ENCODE measurements at places on chromosomes 13 and 19. TPM values are rescaled to one million over a fixed set of nuclear protein-coding genes. Genes with fewer than 3 reads are reported as not detected.

- no peaks in the 10 kb centered on the region for H3K4me1 ChIP-seq
- no peaks in the 10 kb centered on the region for H3K27me3 ChIP-seq
- H3K27ac ChIP-seq = no peak overlapping the region
- H3K36me3 ChIP-seq = peaks cover 12% of the 10 kb centered on the region
- DNase-seq = no peak
Measured at GRCh38 chr19:10553087-10553667, 9.5 kb downstream of the ATG4D start.

DNA sequence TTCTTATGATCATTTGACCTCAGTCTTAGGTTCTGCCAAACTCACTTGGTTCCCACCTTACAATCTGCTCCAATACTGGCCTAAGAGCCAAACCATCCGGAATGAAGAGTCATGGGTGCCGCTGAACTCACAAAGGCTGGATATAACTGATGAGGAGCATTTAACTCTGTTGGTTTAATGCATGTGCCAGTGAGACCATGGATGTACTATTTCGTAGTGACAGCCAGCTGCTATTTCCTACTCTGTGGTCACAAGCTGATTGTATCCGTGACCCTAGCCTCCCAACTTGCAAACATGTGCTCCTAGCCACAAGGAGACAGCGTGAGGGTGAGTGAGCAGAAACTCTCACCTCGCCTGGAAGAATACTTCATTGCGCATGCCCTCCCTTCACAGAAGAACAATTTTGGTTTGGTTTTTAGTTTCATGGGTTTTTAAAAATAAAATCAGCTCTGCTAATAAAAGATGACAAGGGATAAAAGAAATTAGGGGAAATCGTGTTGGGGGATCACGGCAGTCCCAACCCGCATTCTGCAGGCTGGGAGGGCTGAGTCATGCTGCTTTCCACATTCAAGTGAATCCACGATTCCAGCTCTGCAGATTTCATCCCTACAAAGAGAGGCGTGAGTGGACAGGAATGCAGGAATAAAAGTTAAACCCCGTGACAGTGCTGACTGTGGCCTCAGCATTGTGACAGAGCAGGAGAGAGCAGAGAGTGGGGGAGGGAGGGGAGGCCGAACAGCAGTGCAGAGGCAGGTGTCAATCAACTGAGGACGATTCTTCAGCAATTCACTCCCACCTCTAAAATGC, 66.8 kb upstream of the RAP2A start:
- H3K27me3 ChIP-seq = peaks cover 15% of the 10 kb centered on the region
- no peak for DNase-seq
- H3K36me3 ChIP-seq = peaks cover 52% of the 10 kb centered on the region
- no peak overlapping the region for H3K4me3 ChIP-seq
- H3K4me1 ChIP-seq = peaks cover 11% of the 10 kb centered on the region
- H3K27ac ChIP-seq = no peak overlapping the region

DNA sequence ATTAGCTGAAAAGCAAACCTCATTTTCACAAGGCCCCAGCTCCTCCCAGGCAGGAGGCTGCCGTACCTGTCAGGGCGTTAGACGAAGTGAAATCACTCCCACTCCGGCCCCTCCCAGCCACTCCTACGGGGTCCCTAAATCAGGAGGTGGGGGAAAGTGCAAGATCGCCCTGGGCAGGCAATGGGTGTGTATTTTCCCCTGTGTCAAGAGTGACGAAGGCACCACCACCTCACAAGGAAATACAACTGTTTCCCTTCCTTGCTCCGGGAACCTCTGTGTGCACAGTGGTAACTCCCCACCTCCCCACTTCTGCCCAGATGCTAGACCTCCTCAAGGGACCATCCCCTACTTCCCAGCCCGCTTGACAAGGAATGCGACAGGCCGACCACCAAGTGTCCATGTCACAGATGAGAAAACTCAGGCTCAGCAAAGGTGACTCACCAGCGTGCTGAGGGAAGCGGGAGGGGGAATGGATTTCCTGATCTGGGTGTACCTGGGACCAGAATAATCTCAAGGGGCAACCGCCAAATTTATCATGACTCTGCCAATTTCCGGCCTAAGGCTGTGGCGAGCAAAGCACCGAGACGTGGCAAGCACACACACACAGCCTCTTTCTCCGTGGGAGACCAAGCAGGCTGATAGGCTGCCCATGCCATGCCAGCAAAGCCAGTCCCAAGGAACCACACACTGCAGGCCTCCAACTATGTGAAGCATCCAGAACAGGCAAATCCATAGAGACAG, 7.3 kb downstream of the PPP6R1 start:
- peaks cover 10% of the 10 kb centered on the region for H3K27me3 ChIP-seq
- DNase-seq = no peak
- peaks cover 8% of the 10 kb centered on the region for H3K36me3 ChIP-seq
- H3K4me3 ChIP-seq = peak overlapping the region; percentile 33
- H3K4me1 ChIP-seq = peaks cover 24% of the 10 kb centered on the region
- peak overlapping the region; percentile 48 for H3K27ac ChIP-seq

DNA sequence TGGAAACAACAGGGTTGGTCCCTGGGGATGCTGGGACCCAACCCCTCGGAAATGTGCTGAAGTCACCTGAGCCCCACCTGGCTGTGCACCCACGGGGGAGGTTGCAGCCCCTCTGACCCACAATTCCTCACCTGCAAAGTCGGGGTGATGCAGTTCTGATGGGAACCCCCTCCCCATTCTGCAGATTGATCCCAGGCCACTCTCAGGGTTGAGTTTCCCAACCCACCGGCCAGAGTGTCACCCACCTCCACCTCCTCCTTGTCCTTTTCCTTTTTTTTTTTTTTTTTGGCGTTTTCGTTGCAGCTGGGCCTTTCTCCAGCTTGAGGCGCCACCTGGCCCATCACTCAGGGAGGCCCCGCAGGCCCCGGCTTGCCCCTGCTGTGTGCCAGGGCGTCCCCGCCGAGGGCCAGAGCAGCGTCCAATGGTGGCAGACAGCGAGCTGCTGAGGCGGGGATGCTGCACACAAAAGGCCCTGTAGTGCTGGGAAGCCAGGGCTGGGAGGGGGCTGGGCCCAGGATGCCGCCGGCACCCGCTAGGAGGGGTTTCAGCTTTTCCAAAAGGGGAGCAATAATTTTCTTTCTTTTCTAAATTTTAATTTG, 4.6 kb downstream of the PIK3R2 start:
- peaks cover 9% of the 10 kb centered on the region for H3K36me3 ChIP-seq
- DNase-seq = no peak
- peaks cover 8% of the 10 kb centered on the region for H3K4me1 ChIP-seq
- peaks cover 13% of the 10 kb centered on the region for H3K27me3 ChIP-seq

DNA sequence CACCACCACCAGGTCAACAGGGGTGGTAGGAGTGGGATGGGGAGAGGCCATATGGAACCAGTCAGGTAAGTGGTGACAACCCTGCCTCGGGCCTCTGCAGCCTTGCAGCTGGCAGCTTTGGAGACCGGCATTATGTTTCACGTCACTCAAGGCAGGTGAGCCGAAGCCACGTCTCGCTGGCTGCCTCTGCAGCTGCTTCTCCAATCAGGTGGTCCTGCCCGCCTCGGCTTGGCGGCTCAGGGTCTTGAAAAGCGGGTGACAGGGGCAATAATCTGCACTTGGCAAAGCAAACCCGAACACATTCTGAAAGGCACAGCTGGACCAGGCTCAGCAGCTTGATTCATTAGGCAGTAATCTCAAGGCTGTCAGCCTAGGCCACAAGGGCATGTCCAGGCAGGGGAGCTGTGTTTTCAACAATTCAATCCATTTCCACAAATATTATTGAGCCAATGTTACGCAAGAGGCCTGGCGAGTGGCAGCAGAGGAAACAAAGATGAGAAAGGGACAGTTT, 77.4 kb upstream of the PCDH8 start:
- no peak overlapping the region for H3K4me3 ChIP-seq
- DNase-seq = no peak
- H3K36me3 ChIP-seq = no peaks in the 10 kb centered on the region
- peaks cover 2% of the 10 kb centered on the region for H3K27me3 ChIP-seq
- H3K4me1 ChIP-seq = no peaks in the 10 kb centered on the region

GRCh38 chr13:101291646-101292515, 124.4 kb downstream of the NALCN start:
- H3K36me3 ChIP-seq = no peaks in the 10 kb centered on the region
- H3K4me3 ChIP-seq = no peak overlapping the region
- no peak for DNase-seq
- no peaks in the 10 kb centered on the region for H3K4me1 ChIP-seq
- no peak overlapping the region for H3K27ac ChIP-seq
- H3K27me3 ChIP-seq = no peaks in the 10 kb centered on the region

DNA sequence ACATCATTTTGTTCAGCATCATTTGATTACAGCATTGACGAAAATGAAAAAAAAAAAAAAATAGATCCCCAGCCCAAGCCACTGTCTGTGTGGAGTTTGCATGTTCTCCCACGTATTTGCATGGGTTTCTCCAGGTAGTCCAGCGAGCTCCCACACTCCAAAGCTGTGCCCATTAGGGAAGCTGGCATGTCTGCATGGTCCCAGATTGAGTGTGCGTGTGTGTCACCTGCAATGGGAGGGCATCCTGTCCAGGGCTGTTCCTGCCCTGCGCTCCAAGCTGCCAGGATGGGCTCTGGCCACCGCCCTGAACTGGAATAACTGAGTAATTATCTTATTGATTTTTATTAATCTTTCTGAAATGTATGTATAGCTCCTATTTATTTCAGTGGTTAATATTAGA, 88.6 kb downstream of the KLF12 start:
- H3K27ac ChIP-seq = no peak overlapping the region
- H3K36me3 ChIP-seq = peaks cover 4% of the 10 kb centered on the region
- H3K4me3 ChIP-seq = no peak overlapping the region
- H3K27me3 ChIP-seq = no peaks in the 10 kb centered on the region
- no peak for DNase-seq

DNA sequence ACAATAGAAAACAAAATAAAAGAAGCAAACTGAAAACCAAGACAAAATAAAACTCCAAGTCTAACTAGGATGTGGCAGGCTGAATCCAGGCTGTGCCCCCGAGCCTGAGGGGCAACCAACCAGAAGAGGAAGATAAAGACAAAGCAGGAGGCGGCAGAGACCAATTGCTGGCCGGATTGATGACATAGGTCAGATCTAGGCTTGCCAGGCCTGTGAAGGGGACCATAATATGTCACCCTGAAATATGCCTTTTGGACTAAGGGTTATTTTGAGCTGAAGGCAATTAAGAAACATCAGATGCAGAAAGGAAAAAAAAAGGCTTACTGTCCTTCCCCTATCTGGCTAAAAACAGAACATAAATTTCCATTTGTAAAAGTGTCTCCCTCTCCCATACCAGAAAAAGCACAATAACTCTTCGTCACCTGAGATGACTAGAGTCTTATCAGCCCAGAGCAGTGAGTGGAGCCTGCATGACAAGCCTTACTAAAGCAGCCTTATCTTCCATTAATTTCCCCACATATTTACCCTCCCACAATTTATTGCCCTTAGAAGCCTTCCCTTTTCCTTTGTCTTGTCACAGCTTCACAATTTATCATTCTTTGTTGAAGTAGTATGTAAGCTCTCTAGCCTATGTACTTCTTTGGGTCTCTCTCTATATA, 22.8 kb downstream of the ATP8A2 start:
- no peak overlapping the region for H3K4me3 ChIP-seq
- DNase-seq = no peak
- peaks cover under 1% of the 10 kb centered on the region for H3K27me3 ChIP-seq
- H3K36me3 ChIP-seq = no peaks in the 10 kb centered on the region

DNA sequence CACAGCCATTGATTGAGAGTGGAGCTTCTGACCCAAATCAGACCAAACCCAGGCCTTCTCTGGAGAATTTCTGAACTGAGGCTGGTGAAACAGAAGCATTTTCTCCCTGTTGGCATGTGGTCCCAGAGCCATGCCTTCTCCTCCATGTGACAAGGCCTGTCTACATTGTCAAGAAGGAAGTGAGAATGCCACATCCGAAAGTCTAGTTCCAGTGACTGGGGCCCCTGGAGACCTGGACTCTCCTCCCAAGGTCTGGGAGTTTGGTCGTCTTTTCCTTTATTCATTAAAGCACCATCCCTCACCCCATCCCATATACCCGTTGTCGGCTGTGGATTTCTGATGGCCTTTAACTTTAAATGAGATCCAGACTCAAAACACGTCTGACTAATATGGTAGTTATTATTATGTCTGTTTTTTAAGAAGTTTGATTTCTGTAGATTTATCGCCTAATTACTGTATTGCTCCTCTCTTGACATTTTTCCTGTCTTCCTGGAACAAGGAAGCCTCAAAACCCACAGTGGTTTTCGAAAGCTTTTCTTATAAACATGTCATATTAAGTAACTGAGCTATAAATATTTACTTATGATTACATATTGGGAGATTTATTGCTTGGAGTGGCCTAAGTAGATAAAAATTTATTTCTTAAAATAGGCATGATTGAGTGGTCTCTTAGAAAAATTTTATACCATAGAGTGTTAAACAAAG, 128.3 kb upstream of the FRY start:
- no peak for DNase-seq
- H3K4me3 ChIP-seq = no peak overlapping the region
- peaks cover 3% of the 10 kb centered on the region for H3K27me3 ChIP-seq
- H3K27ac ChIP-seq = no peak overlapping the region
- no peaks in the 10 kb centered on the region for H3K36me3 ChIP-seq

LILRA6 gene
- not detected for total RNA-seq

CPT1C gene
- 94.1 TPM for total RNA-seq

SLC7A10 gene
- total RNA-seq = 4.4 TPM

PGLYRP1 gene
- total RNA-seq = 0.54 TPM

PEAK3 gene
- total RNA-seq = 0.97 TPM

CD37 gene
- total RNA-seq = not detected
